ENCODE measurements at places on chromosomes 7 and 10.

- no peak for DNase-seq
Observed at GRCh38 chr7:69843653-69844052, 245.4 kb downstream of the AUTS2 start.

GRCh38 chr7:11784769-11785536 is 47.0 kb downstream of the THSD7A start:
- no peak for DNase-seq

GRCh38 chr10:33478675-33479125 is 144.2 kb upstream of the NRP1 start:
- DNase-seq: no peak

- no peak for DNase-seq
Observed at GRCh38 chr10:35707642-35708425, 65.7 kb upstream of the FZD8 start.

- no peak for DNase-seq
Observed at GRCh38 chr7:128661446-128661845, 10.6 kb upstream of the GARIN1A start.

GRCh38 chr10:80133206-80133605 is 676 bp downstream of the PLAC9 start:
- no peak for DNase-seq

- no peak for DNase-seq
Observed at GRCh38 chr7:79298145-79298760, 155.2 kb downstream of the MAGI2 start.

DNA sequence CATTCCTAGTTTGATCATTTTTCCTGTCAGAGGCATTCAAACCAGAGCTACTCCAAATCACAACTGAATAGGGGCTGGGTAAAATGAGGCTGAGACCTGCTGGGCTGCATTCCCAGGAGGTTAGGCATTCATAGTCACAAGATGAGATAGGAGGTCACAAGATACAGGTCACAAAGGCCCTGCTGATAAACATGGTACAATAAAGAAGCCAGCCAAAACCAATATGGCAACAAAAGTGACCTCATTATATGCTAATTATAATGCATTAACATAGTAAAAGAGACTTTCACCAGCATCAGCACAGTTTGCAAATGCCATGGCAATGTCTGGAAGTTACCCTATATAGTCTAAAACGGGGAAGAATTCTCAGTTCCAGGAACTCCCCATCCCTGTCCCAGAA is 37.3 kb downstream of the TWIST1 start:
- DNase-seq: no peak

GRCh38 chr10:122342293-122343134 is 32.0 kb upstream of the PLEKHA1 start:
- DNase-seq: peak; percentile 48

GRCh38 chr10:77422491-77423338 is 214.9 kb downstream of the KCNMA1 start:
- DNase-seq: no peak

DNA sequence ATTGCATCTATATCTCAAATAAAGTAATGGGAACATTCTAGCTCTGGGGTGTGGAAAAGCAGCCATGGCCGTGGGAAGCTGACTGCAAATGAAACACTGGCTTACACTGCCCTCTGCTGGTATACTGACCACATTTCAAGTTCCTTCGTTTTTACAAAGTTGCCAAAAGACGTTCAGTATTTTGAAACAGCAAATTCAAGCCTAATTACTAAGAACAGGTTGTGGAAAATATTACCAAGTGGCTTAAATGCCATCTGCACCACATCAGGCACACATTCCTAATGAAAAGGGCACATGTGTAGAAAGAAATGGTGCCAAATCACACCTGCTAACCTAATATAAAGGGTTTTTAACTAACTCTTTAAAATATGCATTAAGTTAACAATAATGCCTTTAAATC is 83.9 kb downstream of the JAZF1 start:
- no peak for DNase-seq

Data from T-helper 1 cell (primary cell).